Fibroblast of skin of left biceps (primary cell): ENCODE measurements at places on chromosomes 7 and 10.

DNA sequence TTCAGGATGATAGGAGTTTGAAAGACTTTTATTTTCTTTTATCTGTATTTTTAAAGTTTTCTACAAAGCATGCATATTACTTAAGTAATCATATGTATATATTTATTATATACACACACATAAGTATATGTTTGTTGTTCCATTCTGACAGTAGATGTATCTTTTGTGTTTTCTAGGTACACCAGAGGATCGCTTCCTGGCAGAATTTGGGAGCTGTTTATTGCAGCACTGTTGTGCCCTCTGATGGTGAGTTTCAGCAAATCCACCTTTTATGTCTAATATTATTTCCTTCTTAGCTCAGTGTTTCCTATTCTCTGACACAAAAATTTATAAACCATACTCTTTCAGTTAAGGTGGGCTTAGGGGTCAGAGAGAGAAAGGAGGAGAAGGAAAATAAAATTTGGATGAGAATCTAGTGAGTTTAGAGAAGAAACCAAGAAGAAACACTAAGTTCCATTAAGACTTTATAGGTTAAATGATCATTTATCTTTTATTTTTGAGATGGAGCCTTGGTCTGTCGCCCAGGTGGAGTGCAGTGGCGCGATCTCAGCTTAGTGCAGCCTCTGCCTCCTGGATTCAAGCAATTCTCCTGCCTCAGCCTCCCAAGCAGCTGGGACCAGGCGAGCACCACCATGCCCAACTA is 59.2 kb upstream of the OIT3 start:
- DNase-seq, result peak; percentile 36

DNA sequence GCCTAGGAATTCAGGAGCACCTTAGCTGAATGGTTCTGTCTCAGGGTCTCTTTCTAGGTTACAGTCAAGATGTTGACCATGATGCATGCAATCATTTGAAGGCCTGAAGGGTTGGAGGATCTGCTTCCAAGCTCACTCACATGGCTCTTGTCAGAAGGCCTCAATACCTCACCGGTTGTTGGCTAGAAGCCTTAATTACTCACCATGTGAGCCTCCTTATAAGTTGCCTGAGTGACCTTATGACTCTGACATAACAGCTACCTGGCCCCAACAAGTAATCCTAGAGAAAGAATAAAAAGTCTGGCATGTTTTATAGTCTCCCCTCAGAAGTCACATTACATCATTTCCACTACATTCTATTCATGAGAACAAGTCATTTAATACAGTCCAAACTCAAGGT is 3.4 kb upstream of the C1GALT1 start:
- no peak for DNase-seq

DNA sequence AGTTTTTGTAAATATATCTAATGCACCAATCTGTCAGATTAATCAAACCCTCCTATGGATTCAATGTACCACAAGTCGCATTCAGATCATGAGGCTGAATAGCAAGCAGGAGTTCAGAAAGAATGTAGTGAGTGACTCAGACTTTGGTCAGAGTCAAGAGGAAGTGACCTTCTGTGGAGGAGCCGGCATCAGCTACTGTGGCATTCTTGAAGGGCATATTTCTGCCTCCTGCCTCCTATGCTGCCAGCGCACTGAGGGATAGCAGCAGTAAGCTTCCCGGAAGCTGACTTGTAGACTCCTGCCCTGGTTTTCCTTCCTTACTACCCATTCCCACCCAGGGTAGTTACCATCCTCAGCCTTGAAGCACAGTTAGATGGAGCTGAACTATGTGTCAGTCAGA is 867.5 kb downstream of the NRG3 start:
- DNase-seq, result peak; percentile 18

GRCh38 chr7:43956027-43956426 is 29.8 kb downstream of the UBE2D4 start:
- DNase-seq, result no peak
